Stomach (tissue), 19 donors: ENCODE measurements at places on chromosomes 5 and 9. TPM values are rescaled to one million over a fixed set of nuclear protein-coding genes. Genes with fewer than 3 reads are reported as not detected.

DNA sequence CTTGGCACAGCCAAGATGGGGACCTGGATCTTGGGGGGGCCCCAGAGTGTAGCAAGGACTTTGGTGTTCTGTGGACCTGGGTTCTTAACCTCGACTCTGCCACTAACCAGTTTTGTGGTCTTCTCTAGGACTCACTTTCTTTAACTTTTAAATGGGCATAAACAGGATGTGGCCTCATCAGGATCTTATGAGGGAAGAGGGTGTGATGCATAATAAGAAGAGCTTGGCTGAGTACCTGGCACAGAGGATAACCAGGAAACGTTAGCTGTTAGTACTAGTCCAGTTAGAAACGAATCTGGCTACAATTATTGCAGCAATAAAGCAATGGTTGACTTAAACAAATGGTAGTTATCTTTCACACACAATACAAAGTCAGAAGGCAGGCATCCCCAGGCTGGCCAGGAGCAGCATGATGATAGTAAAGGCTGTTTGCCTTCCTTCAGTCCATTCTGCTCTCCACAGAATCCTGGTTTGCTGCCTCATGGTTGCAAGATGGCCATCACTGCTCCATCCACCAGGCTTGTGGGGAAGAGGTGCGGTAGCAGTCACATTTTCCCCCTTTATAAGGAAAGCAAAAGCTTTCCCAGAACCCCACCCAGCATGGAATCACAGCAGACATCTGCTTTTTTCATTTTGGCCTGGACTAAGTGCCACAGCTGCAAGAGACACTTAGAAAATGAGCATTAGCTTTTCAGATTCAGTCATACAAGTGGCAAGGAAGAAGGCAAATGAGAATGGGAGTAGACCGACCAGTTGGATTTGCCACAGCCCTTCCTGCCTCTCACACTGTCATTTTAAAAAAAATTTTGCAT lies 225.0 kb downstream of the AOPEP start:
- DNase-seq: no peak

DNA sequence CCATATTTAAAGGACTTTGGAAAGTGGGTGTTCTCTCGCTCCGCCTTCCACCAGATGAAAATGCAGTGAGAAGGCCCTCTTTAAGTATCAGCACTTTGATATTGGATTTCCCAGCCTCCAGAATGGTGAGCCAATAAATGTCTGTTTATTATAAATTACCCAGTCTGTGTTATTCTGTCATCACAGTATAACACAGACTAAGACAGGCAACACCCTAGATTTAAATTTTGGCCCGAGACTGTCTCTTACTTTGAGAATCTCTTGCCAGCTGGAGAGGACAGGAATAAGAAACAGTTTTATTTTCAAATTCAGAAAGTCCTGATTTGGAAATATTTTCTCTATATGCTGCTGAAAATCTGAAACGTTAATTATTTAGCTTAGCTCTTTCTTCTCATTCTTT lies 21.5 kb downstream of the FAM151B start:
- DNase-seq: no peak

GRCh38 chr5:136808756-136809155 lies 443.4 kb upstream of the TRPC7 start:
- no peak for DNase-seq

- peak; percentile 91 for DNase-seq
Observed at GRCh38 chr9:124852829-124853531, at the start of gene WDR38. WDR38 (plus strand) TSS chr9:124853460; CDS start chr9:124853532, 72 bp downstream.

DNA sequence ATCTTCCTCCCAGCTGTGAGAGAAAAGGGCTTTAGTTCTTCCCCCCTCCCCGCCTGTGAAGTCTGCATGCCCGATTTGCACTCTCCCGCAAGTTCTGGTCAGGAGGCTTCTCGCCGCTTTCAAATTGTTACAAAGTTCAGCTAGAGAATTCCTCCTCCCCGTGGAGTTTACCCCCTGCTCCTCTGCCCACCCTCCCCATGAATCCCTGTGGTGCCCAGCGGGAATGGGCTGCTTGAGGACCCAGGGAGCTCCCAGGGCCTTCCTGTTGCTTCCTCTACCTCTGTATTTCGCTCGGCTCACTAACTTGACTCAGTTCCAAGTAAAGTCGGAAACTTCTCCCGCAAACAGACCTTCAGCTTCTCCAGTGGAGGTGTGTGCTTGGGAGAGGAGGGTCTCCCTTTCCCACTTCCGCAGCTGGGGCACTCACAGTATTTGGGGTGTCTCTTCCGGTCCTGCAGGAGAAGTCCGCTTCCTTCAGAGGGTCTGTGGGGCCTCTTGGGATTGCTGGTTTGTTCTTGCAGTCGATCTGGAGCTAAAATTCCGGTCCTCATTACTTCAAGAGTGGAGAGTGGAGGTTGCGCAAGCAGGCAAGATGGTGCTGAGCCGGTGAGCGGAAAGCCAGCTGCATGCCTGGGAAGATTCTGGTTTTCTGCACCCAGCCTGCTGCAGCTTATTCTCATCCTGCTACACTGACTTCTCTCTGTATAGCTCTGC lies 97.8 kb downstream of the ADAMTS12 start:
- no peak for DNase-seq

GRCh38 chr5:144504929-144505577 lies 334.4 kb downstream of the KCTD16 start:
- no peak for DNase-seq

DNA sequence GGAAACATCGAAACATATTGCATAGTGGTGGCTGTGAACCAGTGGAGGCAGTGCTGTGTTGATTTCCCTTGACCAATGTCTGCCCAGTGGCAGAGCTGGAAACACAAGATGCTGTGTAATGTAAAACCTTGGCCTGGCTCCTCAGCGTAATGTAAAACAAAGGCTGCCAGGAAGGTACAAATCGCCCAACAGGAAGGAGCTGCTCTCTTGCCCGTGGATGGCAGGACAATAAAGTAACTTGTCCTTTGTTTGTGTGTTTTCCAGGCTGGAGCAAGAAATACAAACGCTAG lies 143.4 kb downstream of the PALM2AKAP2 start:
- DNase-seq: no peak

GRCh38 chr5:16934677-16935153 lies 1.4 kb downstream of the MYO10 start:
- no peak for DNase-seq

DNA sequence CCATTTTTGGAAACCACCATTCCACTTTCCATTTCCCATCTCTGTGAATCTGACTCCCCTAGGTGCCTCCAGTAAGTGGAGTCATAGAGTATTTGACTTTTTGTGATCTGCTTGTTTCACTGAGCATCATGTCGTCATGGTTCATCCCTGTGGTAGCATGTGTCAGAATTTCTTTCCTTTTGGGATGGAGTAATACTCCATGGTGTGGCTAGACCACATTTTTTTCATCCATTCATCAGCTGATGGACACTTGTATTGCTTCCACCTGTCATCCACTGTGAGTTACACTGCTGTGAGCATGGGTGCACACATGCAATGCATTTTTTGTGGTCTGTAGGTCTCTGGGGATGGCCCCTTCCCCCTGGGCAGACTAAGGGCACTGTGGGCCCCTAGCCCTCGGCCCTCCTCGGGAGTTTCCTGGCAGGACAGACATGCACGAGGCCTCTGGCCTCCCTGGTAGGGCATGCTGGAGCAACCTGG lies 115.9 kb downstream of the GADD45G start:
- DNase-seq: no peak

DNA sequence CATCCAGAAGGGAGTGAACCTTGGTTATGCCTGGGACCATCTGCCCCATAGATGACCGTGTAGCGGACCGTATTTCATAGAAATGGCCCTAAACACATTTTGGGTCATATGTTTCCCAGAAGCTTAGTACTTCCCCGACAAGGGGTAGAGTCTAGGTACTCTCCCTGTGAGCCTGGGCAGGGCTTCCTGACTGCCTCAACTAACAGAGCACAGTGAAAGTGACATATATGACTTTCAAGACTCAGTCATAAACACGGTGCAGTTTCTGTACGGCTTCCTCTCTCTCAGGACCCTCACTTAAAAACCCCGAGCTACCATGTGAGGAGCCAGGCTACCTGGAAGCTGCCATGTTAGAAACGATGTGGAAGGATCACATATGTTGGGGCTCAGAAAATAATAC lies 20.9 kb downstream of the C9orf57 start:
- no peak for DNase-seq

GRCh38 chr9:97307500-97308163 lies at the start of gene CCDC180:
CCDC180 (plus strand) TSS chr9:97307659; CDS start chr9:97308064, 405 bp downstream.
- no peak for DNase-seq

DNA sequence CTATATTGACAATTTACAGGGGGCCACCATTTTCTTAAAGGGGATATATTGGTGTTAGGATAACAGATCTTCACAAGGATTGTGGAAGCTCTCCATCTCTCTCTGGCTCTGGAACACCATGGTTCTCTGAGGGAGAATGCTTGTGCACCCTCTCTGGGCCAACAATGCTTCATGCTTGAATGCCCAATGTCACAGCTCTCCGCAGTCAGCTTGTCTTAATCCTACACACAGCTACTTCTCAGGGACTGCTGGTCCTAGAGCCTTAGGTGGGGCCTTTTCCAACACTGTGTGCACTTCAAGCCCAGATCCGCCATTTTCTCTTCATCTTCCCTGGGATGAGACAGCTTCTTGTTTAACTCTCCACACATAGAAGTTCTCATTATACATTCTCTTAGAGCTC lies 6.9 kb upstream of the PDLIM4 start:
- no peak for DNase-seq

DNA sequence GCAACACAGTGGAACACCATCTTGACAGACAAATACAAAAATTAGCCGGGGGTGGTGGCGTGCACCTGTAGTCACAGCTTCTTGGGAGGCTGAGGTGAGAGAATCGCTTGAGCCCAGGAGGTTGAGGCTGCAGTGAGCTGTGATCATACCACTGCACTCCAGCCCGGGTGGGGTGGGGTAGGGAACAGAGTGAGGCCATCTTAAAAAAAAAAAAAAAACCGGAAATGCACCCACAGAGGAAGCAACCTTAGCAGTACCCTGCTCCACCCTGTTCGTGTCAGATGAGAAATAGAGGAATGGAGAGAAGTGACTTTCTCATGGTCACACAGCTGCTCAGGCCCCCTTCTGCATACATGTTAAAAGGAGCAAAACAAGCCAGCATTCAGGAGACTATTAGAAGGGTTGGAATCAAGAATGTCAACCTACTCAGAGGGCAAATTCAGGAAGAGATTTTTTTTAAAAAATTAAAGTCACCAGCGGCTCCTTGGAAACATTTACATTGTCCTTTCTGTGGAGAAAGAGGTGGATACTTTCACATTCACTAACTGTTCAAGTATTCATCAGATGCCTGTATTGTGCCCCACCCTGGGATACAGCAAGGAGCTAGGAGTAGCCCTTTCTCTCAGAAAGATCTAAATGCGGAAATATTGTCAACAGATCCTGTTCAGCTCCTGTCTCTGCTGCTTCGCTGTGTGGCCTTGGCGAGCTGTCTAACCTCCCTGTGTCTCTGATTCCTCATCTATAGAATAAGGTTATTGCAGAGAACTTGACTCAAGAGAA lies 41.0 kb downstream of the CYFIP2 start:
- DNase-seq: no peak

Gene IFNA2
- total RNA-seq: not detected
